ENCODE measurements at places on chromosomes 1 and 21.

GRCh38 chr1:217315346-217315745 lies 315.5 kb downstream of the GPATCH2 start:
- DNase-seq, result no peak

DNA sequence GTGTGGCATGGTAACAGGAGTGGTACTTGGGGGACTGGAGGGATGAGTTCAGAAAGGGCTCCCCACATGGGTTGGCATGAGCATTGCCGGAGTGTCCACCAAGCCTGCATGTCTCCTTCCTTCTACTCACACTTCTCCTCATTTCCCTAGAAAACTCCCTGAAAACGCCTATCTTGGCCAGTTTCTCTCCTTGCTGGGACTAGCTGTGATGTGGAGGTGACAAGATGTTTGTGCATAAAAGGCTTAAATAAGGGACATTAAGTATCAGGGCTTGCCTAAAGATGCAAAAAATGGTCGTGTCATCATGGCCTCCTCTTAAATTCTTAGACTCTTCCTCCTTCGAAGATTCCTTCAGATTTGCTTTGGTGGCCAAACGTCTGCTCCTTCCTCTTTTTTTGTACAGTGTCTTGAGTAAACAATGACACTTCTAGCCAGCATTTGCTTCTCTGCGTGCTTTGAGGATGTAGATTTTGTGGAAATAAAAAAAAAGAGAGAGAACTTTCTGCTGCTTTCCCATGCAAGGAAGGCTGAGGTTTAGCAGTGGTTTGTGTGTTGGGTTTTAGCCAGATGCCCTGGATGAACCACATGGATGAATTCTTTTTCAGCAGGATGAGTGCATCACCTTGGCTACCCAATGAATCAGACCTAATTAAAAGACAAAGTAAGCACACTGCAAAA lies 239.1 kb upstream of the IRF2BP2 start:
- DNase-seq, result no peak

DNA sequence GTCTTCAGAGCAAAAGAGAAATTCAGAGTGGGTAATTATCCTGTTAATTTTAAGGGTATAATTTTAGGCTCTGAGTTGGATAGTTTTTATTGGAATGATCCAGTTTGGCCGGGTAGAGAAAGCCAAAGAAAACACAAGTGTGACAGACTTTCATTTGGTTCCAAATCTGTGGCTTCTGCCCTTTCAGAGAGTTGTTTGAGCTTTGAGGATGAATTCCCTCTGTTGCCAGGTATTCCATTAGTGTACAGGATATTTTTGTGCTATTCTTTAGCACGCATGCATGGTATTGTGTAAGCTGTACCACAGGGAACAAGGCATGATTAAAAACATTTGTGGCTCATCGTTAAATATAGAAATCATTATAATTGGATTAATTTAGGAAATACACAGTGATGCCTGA lies 384.4 kb downstream of the ADGRL2 start:
- no peak for DNase-seq

DNA sequence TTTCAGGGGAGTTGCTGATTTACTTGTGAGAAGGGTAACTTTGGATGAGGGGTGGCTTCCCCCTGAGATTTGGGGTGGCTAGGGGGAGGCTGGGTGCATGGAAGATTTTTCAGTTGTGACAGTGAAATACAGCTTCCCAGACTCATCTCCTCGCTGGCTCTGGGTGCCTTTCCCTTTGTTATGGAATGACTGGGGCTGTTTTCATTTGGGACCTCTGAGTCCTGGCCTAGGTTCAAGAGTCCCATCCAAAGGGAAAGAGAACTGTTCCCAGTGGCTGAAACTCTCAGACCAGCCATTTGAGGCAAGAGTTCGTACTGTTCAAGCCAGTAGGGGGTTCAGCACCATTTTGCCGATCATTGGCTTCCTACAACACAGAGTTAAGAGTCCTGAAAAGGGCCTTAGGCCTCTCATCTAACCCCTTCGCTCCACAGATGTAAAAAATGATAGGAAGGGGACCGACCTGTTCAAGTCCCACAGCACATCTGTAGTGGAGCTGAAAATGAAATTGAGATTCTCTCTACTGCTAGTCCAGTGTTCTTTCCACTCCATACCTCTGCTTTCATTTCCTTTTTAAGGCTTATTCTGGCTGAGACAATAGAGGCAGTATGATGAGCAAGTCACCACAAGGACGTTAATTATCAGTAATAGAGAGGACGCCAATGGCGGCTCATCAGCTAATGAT lies 958 bp downstream of the DDR2 start:
- DNase-seq, result no peak

GRCh38 chr1:20399606-20400180 lies 86.3 kb downstream of the CAMK2N1 start:
- no peak for DNase-seq

DNA sequence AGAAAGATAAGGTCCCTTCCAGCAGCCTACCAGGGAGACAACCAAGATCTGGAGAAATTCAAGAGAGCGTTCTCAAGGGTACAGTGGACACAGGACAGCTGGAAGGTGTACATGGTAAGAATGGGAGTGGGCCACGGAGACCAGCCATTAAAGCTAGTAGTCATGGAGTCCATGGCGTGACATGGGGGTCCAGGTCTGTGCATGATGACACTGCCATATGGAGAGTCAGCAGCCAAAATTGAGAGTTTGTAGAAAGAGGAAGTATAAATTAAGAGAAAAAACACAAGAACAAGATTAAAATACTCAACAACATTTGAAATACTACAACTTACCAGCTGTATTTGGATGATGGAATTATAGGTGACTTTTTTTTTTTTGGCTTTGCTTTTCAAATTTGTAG lies 7.9 kb upstream of the LORICRIN start:
- no peak for DNase-seq

Measured in CD4-positive, alpha-beta T cell treated with Interferon gamma for 1 hour (primary cell).